Stimulated activated CD8-positive, alpha-beta memory T cell treated with anti-CD3 and anti-CD28 coated beads, Interleukin-7, amount 100 ng/mL, for 24 hours (primary cell): ENCODE measurements at places on chromosomes 16 and 17.
A peak's percentile ranks its signal among the peaks of the same experiment; 100 is the strongest.

GRCh38 chr17:48333034-48333530, 96.9 kb downstream of the SKAP1 start:
- DNase-seq = no peak

- DNase-seq = no peak
Observed at GRCh38 chr16:67053767-67054334, 24.9 kb downstream of the CBFB start.

DNA sequence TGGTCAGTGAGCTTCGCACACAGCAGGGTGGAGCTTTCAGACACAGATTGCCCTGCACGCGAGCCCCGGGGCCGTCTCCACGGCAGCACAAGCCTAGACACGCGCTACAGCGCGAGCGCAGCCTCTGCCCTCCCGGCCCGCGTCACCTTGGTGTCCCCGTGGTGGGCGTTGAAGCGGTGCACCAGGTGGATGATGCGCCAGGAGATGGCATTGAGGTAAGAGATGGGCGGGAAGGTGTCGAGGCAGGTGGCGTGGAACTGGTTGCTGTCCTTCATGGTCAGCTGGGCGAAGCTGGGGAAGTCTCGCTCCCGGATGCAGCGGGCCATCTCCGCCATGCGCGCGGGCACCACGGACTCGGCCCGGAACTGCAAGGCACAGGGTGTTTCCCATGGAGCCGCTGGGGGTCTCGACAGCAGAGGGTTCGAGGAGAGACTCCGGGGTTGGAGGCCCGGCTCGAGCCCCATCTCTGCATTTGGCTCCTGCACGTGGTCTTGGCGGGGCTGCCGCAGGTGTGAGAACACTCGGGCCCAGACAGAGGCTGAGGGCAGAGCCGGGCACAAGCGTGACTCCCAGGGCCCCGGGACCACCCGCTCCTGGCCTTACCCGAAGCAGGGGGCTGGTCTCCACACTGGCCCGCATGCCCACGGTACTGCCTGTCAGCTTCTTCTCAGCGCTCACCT, 4.3 kb upstream of the CYBA start:
- no peak for DNase-seq

DNA sequence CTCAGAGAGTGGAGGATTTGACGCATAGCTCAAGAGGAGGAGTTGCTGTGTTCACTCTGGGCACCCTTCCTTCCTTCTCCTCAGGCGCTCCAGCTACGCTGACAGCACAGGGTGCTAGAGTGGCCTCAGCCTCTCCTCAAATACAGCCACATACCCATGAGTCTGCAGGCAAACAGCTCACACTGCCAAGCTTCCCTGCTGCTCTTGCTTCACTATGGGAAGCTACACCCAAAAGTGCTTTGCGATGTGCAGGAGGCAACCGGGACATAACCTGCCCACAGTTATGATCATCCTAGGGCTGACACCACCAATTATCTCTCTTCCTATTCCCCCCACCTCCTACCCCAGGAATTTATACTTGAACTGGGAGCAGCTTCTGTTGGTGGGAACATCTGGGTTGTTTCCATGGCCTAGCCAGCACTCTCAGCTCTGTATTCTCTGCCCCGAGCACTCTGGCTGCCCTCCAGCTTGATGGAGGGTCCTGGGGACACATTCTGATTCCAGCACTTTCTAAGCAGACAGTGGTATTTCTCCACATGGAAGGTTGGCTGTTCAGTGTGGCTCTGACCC, 40.3 kb upstream of the SREBF1 start:
- DNase-seq = no peak

GRCh38 chr16:51228097-51228659, 77.1 kb upstream of the SALL1 start:
- no peak for DNase-seq

GRCh38 chr17:28033972-28034714, 8.3 kb upstream of the NLK start:
- no peak for DNase-seq

DNA sequence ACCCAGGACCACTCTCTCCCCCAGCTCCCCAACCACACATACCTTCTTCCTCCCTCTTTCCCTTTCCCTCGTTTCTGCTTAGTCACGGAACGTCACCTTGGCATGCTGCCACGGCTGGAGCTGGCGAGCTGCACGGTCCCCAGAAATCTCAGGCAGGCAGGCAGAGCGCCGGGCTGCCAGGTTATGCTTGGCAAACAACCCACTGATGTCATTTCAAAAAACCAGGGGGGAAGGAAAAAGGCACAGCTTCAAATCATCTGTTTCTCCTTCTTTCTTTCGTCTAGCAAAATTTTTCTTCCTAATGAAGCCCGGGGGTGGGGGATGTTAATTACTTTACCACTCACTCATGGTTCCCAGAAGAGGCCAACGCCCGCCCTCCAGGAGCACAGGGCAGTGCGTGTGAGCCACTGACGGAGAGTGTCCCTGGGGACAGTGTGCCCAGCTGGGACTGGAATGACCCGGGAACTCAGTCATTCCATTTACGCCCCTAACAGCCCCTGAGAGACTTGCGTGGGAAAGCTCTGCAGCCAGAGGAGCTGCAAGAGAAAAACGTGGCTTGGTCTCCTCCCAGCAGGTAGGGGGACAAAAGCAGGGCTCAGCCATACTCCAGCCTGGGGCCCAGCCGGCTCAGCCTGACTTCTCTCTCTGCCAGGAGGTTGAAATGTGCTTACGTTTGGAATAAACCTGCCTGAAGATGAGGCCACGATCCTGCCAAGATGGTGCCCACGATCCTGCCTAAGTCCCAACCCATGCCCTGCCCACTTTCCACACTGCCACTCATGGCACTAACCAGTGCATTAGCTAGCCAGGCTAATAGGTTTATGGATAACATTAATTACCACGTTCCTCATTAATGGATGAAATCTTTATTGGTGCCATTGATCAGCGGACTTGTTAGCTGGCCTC, 198.9 kb downstream of the ZFHX3 start:
- no peak for DNase-seq

GRCh38 chr17:7296189-7296861, 1.9 kb upstream of the YBX2 start:
- DNase-seq = peak; percentile 38

- DNase-seq = no peak
Observed at GRCh38 chr17:37429453-37429852, 22.8 kb downstream of the TADA2A start.

DNA sequence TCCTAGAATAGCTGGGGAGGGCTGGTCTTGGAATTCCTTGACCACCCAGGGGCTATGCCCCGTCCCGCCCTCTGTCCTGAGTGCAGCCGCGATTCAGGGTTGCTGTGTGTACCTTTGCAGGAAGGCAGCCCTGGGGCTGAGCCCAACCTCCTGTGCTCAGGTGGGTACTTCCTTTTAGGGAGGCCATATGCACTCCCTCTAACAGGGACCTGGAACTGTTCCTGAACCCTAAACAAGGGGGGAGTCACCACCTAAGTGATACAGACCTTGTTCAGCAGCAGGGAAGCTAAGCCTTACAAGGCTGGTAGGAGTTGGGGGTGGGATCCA, 24.6 kb downstream of the LLGL2 start:
- DNase-seq = no peak

- no peak for DNase-seq
Observed at GRCh38 chr16:64926476-64926875, 195.4 kb downstream of the CDH11 start.

DNA sequence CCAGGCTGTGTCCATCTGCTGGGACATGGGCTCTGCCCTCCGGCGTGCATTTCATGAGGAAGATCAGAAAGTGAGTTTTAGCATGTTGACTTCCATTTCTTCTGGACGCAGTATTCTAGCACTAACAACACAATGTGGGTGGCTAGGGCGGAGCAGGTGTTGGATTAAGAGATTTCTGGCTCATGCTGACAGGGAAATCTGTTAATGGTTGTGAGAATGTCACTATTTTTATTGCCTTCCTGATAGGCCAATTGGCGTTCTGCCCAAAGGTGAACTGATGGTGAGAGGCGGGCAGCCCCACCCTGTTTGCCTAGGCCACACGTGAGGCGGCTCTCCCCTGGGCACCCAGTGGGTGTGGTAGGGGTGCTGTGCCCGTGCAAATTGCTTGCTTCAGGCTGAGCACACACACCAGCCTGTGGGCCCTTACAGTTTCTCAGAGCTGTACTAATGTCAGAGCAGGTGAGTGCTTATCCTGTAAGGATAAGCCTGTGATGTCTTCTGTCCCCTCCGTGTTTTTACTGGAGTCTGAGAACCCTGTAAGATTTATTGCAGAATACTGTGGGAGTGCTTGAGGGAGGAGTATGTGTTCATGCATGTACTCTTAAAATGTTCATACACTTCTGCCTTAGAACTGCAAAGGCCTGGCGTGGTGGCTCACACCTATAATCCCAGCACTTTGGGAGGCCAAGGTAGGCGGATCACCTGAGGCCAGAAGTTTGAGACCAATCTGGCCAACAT, 30.9 kb downstream of the PGS1 start:
- DNase-seq = no peak

DNA sequence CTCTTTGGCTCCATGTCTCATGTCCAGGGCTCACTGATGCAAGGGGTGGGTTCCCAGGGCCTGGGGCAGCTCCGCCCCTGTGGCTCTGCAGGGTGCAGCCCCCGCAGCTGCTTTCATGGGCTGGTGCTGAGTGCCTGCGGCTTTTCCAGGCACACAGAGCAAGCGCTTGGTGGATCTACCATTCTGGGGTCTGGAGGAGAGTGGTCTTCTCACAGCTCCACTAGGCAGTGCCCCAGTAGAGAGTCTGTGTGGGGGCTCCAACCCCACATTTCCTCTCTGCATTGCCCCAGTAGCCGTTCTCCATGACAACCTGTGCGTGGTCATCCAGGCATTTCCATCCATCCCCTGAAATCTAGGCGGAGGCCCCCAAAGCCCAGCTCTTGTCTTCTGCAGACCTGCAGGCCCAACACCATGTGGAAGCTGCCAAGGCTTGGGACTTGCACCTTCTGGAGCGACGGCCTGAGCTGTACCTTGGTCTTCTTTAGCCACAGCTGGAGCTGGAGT, 5.2 kb downstream of the IL32 start:
- DNase-seq = no peak

DNA sequence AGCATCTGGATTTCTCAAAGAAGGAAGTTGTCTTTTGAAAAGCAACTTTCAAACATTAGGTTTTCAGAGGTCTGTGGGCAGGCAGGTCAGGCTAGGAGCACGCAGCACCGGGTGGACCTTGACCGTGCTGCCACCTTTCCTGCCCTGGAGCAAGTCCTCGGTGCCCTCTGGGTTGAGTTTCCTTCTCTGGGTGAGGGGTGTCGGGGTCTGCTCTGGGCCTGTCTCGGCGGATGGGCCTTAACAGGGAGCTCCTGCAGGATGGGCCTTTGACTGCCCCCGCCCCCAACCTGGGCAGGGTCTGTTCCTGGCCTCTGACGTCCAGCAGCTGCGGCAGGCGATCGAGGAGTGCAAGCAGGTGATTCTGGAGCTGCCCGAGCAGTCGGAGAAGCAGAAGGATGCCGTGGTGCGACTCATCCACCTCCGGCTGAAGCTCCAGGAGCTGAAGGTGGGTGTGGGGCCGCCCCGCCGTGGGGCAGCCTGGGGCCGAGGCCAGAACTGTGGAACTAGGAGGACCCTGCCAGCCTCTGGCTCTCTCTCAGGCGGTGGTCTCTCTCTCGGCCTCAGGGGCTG, 8.7 kb downstream of the DEF8 start:
- DNase-seq = no peak

- DNase-seq = peak; percentile 58
Observed at GRCh38 chr17:67475161-67475937, 98.3 kb downstream of the PITPNC1 start.

DNA sequence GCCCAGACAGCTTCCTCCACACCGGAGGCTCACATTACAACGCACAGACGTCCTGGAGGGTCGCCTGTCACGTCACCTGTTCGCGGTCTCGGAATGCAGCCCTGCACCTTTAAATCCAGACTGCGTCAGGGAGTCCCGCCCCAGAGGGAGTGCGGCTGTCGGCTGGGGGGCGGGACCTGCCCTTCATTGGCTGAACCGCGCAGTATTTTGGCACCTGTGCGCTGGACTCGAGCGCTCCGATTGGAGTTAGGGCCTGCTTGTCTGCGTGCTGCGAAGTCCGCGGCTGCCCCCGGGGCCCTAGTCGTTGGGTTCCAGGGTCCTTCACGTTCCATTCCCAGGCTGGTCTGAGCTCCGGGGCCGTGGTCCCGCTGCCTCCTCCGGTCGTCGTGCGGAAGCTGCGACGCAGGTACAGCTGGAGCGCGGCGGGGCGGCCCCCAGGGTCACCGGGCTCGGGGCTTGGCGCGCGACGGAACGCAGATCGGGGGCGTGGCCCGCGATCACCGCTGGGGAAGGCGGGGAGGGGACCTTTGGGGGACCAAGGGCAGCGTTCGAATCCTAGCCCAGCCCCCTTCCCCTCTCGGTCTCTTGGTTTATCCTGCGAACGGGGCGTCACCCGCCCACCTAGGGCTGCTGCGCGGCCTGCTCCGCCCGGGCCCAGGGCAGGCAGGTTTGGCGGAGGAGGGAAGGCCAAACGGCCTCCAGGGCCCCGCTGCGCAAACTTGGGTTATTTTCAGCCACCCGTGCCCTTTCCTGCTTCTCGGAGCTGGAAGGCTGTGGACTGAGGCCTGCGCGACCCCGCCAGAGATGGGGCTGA, at the start of gene MIEF2:
Gene MIEF2 (plus strand): TSS at position 331 of the 814 bp plus-strand sequence. CDS start 2,059 bp downstream, outside the sequence.
- peak; percentile 84 for DNase-seq

DNA sequence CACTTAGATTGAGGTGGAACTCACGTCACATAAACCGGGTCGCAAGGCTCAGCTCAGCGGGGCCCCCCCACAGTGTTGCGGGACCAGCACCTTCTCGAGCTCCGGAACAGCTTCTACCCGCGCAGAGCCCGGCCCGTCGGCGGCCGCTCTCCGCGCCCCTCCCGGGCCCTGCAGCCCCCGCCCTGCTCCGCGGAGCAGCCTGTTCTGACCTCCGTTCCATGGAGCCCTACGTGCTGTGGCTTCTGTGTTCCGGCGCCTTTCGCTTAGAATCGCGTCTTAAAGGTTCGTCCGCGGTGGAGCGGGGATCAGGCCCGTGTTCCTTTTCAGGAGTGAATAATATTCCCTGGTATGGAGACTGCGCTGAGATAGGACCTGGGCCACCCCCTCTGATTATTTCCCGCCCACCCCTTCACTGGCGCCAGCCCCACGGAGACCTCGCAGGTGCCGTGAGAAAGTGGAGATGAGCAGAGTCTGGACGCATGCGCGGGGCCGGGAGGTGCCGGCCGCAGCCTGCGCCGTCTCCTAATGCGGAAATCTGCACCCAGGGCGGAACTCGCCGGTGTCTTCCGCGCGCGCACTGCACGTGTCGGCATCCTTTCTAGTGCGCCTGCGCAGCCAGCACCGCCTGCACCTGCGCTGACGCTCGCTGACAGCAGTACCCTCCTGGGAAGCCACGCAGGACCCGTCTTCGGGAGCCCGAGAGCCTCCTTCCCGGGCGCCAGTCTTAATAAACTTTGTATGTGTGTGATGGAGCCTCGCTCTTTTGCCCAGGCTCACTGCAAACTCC, 30.9 kb downstream of the ZNF778 start:
- no peak for DNase-seq

GRCh38 chr17:56786989-56787482, 46.7 kb downstream of the C17orf67 start:
- peak; percentile 24 for DNase-seq

GRCh38 chr17:5122586-5123342, 6.9 kb downstream of the USP6 start:
- DNase-seq = no peak

- no peak for DNase-seq
Observed at GRCh38 chr16:87847785-87848675, 21.3 kb downstream of the SLC7A5 start.
